Stimulated activated CD4-positive, alpha-beta T cell treated with anti-CD3 and anti-CD28 coated beads, Interleukin-4, amount 100 ng/mL, for 1 hour (primary cell): ENCODE measurements at places on chromosomes 11 and 22.

DNA sequence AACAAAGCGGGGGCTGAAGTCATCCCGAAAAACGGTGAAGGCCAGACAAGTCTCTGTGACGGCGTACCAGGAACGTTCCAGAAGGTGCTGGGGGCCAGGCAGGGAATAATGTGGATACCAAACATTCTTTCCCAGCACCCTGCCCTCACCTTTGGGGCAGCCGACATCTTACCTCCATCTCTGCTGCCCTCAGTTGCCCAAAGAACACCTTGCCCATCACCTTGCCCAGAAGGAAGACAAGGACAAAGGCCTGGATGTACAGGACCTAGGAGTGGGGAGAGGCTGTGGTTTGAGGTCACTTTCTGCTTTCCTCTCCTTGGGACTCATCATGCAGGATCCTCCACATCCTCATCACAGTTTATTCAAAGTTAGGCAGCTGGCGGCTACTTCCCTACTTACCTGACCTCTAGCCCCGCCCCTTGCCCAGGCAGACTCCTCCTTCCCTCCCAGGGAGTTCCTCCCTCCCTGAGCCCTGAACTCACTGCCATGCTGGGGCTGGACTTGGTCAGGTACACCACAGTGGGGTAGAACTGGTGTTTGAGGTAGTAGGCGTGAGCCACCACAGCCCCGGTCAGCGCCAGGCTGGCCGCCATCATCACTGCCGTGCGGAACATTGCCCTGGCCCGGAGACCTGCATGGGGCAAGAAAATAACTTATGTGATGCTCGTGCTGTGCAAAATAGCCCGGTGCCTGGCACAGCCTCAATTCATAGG lies 1.2 kb downstream of the SYVN1 start:
- peak; percentile 69 for DNase-seq

DNA sequence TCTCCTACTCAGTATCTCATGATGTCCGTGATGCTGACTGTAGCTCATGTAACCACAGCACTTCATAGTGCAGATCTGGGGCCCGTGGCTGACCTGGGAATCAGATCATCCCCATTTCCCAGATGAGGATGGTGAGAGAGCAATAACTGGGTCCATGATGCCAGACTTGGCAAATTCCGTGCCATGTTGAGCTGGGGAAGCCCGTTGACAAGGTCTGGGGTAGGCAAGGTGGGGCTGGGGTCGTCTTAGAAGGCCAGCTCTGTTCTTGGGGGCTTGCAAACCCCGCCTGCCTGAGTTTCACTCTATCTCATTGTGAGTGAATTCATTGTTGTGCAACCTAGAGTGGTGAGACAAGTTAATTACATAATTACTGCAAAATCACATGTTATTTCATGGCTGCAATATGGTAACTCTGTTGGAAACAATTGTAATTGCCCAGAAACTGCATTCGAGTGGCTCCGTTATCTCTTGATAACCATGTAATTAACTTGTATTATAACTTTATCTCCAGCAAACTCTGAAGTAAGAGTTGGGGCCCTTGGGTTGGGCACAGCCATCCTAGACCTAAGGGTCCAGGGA lies 41.7 kb downstream of the LMO1 start:
- no peak for DNase-seq

DNA sequence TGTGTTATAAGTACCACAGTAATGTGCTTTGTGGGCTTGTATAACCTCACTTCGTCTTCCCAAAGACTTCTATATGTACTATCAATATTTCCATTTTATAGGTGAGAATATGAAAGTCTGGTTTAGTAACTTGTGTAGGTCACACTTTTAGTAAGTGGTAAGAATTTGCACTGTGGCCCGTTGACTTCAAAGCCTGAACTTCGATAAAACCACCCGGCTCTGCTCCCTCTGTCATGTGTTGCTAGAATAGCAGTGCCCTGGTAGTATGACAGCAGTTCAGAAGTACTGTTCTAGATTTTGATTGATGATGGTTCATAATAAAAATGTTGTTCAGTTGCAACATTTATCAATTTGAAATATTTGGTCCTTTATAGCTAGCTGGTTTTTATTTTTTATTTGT lies 110.2 kb upstream of the SORL1-AS1 start:
- no peak for DNase-seq

DNA sequence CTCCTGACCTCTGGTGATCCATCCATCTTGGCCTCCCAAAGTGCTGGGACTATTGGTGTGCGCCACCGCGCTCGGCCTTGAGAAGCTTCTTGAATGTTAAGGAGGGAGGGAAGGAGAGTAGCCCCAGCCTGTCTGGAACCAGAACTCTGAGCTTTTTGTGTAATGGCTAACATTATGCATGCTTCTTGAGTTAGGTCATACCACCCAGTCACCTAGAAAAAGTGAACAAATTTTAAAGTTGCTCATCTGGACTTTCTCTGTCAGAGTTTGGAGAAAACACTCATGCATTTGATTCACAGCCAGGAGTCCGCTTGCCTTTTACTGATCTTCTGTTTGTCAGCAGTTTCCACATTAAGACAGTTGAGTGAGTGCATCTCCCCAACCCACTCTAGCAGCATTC lies 82.1 kb downstream of the PPP6R3 start:
- DNase-seq: no peak

- DNase-seq: no peak
Observed at GRCh38 chr11:116325247-116325646, 447.5 kb downstream of the BUD13 start.

- DNase-seq: no peak
Observed at GRCh38 chr11:131025421-131026125, 109.3 kb upstream of the SNX19 start.

GRCh38 chr22:42080287-42080686 lies 787 bp downstream of the SMDT1 start:
- no peak for DNase-seq

GRCh38 chr11:92050305-92050704 lies 174.3 kb upstream of the FAT3 start:
- no peak for DNase-seq

GRCh38 chr11:124869331-124869730 lies 4.1 kb downstream of the ROBO3 start:
- no peak for DNase-seq

DNA sequence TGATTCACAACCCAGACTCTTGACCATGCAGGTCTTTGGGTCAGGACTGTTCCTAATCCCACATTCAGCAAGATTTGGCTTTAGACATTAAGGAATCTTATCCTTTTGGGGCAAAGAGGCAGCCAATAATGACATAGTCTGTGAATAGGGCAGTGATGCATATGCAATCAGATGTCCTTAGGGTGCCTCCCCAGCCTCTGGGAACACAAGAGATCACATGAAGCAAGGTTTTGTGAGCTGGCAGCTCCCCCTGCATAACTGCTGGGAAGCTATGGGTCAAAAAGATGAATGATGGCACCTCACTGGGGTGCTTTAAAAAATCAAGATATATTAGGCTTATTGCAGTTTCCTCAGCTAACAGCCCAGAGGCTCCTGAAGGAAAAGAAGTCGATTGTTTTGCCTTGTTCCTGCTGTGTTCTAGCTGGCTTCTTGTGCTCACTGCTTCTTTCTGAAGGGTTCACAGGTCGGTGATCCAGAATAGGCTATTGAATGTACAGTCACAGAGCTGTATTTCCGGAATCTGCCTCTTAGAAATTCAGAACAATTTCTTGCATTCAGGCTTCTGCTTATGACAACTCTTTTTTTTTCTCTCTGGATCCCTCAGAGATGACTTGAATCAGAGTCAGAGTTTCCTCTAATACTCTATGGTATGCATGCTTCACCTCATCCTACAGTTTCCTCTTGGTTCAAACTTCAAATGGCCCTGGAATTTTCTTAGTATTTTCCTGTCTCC lies 31.7 kb downstream of the INSC start:
- DNase-seq: no peak

DNA sequence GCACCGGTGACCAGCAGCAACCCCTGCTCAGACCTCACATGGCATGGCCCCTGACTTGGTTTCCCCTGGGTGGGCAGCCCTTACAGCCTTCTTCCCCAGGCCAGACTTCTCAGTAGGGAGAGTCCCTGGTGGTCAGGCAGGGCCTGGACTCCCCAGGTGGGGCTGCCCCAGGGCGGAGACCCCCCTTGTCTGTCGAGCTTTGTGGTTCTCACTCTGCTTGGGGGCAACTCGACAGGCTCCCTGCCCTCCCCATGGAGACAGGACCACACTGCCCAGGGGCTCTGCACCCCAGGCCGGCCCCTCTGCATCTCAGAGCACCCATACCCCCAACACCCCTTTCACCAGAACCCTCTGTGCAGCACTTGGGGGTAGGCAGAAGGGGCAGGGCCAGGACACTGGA lies 87.7 kb downstream of the MORC2 start:
- no peak for DNase-seq

DNA sequence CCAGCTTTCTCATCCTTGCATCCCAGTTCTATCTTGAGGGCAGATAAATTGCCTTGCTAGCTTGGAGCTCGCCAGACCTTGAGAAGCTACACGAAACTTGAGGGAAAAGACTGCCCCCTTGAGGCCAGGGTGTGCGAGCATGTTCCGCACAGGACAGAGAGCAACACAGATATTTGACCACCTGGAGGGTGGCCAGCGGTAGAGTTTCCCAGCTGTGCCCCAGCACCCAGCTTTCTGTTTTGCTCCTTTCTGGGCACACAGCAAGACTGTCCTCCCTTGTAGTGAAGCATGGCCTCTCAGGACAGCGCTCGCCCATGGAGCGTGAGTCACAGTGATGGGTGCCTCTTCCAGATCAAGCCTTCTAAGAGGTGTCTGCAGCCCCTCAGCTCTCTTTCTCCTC lies 23.5 kb downstream of the SPATA19 start:
- DNase-seq: no peak

- DNase-seq: no peak
Observed at GRCh38 chr22:32326647-32327046, 31.0 kb upstream of the RFPL3 start.

- DNase-seq: no peak
Observed at GRCh38 chr11:20249796-20250195, 89.5 kb upstream of the DBX1 start.

GRCh38 chr22:26846645-26847044 lies 189.3 kb downstream of the MIAT start:
- no peak for DNase-seq

DNA sequence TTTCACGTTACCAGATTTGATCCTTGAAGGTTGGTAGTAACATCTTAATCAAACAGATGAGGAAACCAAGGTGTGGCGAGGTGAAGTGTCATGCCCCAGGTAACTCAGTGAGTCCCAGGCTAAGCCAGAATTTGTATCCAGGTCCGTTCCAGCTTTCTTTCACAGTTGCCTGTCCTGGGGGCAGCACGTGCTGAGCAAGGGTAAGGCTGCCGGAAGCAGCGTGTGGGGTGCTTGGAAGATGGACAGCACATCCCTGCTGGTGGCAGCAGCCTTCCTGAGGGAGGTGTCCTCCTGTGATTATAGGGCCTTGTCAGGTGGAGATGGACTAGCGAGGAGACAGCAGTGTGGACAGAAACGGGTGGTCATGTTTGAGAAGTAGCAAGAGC lies 50.9 kb downstream of the TRIOBP start:
- no peak for DNase-seq

DNA sequence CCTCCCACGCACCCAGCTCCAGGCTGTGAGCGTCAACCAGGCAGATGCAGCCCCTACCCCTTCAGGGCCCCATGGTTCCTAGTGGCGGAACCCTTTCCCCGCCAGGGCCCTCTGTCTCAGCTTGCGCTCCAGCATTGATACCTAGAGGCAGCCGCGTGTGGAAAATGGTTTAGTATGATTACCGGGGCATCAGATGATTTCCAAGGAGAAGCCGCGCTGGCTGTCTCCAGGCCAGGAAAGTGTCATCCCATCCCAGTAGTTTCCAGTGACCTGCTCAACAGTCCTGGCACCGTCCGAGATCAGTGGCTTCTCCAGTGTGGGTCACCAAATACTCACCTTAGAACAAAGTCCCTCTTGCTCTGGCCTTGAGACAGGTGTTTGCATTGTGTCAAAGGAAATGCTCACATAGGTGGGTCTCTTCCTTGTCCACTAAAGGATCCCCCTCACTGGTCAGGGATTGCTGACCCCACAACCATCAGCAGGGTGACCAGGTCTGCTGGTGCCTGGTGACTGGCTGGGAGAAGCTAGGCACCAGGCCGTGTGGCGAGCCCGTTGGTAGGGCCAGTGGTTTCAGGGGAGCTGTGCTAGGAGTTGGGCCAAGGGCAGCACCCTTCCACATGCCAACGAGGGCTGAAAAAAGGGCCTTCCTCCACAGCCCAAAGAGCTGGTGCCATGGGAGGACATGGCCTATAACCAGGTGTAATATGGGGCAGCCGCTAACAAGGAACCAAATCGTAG lies 109.4 kb downstream of the MORC2 start:
- DNase-seq: no peak

DNA sequence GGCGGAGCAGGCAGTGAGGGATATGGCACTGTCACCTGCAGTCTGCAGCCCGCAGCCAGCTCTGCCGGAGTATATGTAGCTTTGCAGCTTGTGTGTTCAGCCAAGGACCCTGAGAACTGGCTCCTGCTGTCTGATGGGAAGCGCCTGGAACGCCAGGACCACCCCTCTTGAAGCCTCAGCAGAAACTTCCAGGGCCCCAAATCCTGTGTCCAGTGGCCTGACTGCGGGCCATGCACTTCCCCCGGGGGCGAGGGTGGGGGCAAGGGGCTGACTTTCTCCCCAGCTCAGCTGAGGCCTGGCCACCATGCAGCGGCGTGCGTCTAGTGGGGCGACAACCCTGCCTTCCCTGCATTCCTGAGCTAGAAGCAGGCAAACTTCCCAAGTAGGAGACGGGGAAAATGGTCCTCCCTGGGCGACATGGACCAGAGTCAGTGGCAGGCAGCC lies 32.3 kb downstream of the PISD start:
- no peak for DNase-seq

GRCh38 chr11:34183848-34184391 lies 78.5 kb downstream of the NAT10 start:
- DNase-seq: no peak

DNA sequence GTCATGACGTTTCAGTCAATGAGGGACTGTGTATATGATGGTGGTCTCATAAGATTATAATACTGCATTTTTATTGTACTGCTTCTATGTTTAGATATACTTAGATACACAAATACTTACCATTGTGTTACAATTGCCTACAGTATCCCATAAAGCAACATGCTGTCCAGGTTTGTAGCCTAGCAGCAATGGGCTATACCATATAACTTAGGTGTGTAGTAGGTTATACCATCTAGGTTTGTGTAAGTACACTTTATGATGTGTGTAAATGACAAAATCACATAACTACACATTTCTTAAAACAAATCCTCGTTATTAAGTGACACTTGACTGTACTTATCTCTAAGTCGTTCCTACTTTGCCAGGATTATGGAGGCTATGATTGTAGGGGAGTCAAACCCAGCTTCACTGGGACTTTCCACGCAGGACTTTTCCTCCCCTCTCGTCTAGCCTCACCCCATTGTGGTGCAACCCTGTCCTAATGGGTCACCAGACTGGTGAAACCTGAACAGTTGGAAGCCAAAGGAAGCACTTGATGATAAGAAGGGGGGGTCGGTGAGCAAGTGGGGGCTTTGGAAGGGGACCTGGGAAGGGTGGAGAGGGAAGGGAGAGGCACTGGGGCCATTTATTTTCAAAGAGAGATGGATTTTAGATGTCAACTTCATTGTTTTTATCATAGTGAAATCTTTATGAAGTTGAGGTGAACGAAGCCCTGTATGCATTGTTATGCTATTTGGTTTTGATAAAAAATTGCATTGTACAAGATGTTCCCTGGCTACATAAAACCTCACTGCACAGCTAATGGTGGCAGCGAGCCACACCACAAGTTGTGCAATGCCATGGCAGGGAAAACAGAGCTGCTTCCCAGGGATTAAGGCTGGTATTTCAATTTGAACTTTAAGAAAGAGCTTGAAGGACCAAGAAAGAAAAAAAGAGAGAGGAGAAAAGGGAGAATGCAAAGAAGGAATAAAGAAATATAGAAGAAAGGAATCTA lies 129.1 kb downstream of the EHF start:
- no peak for DNase-seq
